ENCODE measurements at places on chromosomes 5 and 9.

GRCh38 chr5:155471027-155471426 lies 457.5 kb downstream of the KIF4B start:
- DNase-seq, result no peak

GRCh38 chr9:108636013-108636412 lies 219.8 kb downstream of the ACTL7B start:
- no peak for DNase-seq

DNA sequence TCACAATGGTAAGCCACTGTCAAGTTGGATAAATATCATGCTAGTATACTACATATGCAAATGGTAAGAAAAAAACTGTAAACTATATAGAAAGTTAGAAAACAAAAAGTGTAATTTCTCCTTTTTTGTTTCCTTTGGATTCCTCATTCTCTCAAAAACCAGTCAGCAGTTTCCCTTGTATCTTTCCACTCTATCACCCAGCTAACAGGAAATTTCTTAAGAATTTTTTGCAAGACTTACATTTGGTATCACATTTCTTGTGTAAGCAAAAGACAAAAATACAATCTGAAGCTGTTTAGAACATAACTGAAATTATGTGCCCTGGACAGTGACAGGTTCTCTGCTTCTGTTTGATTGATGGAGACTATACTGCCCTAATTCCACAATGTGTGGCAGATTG lies 25.2 kb upstream of the MSH3 start:
- no peak for DNase-seq

DNA sequence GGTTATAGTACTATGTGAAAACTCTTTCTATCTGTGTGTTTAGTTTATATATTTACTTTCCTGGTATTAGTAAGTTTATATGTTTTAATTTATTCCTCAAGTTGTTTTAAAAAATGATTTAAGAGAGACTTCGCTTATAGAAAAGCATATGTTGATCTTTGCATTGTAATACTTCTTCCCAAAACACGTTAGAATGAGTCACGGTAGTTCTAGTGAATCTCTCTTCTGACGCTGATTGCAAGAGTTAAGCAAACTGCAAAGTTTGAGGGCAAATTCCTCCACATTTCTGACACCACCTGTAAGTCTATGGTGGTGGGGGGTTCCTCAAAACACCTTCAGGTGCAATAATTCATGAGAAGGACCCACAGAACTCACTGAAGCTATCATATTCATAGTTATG lies 327.2 kb downstream of the GLIS3 start:
- DNase-seq, result no peak

- DNase-seq, result no peak
Observed at GRCh38 chr9:79360387-79361347, 211.1 kb upstream of the TLE4 start.

- DNase-seq, result no peak
Observed at GRCh38 chr9:74431467-74431866, 65.7 kb upstream of the RORB start.

DNA sequence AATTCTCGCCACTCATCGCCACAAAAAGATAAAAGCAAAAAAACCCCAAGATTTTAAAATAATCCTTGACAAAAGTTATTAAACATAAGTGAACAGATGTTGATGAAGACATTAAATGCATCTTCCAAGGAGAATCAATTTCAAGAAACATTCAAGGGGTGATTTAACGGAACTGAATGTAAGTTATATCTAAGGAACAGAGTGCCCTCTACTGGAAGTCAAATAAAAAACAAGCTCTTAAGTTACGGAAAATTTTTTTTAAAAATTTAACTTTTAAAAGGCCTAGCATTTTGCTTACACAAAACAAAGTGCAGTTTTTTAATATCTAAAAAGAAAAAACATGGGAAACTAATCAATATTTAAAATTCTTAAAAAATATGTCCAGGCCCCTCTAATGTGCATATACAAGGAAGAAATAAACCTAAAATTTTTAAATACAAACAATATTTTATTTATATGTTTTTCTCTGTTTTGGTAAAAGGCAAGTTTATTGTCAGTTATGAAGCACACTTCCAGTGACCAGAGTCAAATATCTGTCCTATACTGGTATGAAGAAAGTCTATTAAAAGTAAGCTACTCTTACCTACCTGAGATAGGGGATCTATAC lies 28.0 kb downstream of the TEX10 start:
- DNase-seq, result no peak

- no peak for DNase-seq
Observed at GRCh38 chr5:69341520-69342161, 9.0 kb upstream of the CCDC125 start.

- DNase-seq, result peak; percentile 79
Observed at GRCh38 chr9:78121488-78121887, 89.9 kb upstream of the GNAQ start.

DNA sequence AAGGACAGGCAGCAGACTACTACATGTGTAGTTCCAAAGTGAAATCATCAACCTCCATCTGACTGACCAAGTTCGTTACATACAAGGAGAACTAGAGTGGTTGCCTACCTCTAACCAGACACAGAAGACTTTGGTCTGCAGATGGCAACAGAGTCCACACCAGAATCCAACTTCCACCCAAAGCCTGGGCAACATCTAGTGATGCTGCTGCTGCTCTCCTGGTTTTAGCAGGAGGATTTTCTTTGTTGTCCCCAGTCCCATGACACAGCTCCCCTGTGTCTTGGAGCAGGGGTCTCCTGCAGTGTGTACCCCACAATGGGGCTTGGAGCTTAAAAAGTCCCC lies 46.4 kb upstream of the APC start:
- no peak for DNase-seq
